ENCODE measurements at places on chromosomes 7 and 10. TPM values are rescaled to one million over a fixed set of nuclear protein-coding genes. Genes with fewer than 3 reads are reported as not detected.

GRCh38 chr7:48171202-48171601 lies at the start of gene ABCA13:
ABCA13 (plus strand) TSS chr7:48171458; CDS start chr7:48171484, 26 bp downstream.
- no peak for DNase-seq

- no peak for DNase-seq
Observed at GRCh38 chr10:84493361-84493760, 165.0 kb downstream of the CCSER2 start.

- peak; percentile 40 for DNase-seq
Observed at GRCh38 chr7:106947244-106947728, 82.2 kb downstream of the PIK3CG start.

The ASB15 gene
- 18.9 TPM for total RNA-seq

DNA sequence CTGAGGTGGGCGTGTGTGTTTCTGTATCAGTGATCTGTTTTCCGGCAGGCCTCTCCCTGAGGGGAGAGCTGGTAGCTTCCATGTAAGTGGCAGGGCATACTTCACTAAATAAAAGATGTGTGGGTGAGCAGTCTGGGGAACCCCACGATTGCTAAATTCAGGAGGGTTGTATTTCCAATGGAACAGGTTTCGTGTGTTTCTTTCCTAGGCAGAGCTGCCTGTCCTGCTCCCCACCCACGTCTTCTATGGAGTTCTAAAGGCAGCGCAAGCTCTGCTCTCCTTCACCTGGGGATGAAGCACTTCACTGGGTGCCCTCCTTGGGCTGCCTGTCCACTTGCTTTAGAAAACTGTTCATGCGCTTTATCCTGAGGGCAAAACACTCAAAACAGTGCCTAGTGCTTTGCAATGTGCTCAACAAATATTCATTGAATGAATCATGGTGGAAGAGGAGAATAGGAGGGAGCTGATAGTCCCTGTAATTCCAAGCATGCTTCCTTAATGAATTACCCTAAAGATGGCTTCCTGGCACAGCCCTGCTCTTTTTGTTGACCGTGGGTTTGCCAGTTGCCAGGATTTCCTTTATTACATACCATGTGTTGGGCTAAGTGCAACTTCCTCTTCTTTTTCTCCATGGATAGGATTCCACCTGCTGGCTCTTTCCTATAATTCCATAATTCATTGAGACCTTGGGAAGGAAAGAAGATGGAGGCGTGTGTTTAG lies 50.6 kb upstream of the SRPK2 start:
- DNase-seq = no peak

The SPDYE1 gene
- not detected for total RNA-seq

GRCh38 chr7:21142081-21142480 lies 285.8 kb upstream of the SP4 start:
- DNase-seq = no peak

GRCh38 chr10:94105226-94105625 lies 111.5 kb downstream of the PLCE1 start:
- no peak for DNase-seq

DNA sequence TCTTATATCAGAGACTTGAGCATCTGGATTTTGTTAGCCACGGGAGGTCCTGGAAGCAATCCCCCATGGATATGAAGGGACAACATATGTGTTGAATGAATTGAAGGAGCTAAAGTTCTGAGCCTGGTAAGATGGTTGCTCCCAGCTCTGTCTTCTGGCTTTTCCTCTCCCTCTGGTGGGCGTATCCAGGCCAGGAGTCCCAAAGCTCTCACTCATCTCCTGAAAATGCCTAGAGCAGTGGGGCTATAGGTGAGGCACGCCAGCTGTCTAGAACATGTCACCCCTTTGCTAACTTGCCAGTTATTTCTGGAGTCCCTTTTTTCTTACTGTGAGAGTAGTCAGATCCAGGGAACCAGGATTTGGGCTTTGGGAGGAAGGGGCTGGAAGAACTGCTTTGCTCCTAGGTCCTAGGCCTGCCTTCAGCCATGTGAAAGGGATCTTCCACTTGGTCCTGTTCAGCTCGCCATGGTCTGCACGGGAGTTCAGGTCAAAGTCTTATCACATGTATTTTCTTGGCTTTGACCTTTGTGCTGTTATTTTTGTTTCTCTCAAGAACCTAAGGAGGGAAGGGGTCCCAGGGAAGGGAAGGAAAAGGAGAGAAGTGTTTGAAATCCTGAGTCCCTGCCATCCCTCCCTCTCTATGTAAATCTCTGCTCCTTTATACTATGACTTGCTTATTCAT lies 73.6 kb downstream of the MINPP1 start:
- no peak for DNase-seq

GRCh38 chr7:16266877-16267276 lies 154.5 kb downstream of the CRPPA start:
- DNase-seq = no peak

DNA sequence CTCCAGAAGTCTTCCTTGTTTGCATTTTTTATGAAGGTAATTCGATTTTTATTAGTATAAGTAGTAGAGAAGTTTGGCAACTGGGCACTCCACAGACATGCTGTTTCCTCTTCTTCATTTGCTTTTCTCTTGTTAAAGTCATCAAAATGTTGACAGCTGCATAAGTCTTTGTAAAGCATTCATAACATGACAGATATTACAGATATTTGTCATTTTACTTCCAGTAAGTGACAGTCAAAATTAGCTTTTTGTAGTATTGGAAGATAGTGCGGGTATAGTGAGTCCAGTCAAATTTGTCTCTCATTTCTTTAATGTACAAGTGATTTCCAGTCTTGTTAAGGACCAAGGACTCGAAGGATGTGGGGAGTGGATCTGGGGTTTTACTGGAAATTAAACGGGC lies 247.1 kb downstream of the LRMDA start:
- no peak for DNase-seq

GRCh38 chr10:90857635-90858460 lies at the start of gene HTR7:
HTR7 (minus strand) TSS chr10:90858039; CDS start chr10:90857671, 368 bp downstream.
- DNase-seq = peak; percentile 46

The NPFFR1 gene
- 0.05 TPM for total RNA-seq

GRCh38 chr10:50417486-50417885 lies 166.2 kb upstream of the ASAH2 start:
- DNase-seq = no peak

DNA sequence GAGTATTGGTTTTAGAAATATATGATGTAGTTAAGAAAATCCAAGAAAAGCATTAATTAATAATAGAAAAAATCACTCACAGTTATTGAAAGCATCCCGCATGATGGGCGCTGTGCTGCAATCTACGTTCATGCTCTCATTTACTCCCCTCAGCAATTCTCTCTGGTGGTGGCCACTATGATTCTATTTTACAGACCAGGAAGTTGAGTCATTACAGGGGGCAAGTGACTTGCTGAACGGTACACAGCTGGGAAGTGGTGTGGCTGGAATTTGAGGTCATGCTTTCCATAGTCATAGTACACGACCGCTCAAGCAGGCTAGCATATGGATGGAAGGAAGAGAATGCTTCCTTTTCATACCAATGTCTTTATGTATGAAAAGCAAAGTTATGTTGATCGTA lies 117.4 kb downstream of the TES start:
- DNase-seq = no peak

DNA sequence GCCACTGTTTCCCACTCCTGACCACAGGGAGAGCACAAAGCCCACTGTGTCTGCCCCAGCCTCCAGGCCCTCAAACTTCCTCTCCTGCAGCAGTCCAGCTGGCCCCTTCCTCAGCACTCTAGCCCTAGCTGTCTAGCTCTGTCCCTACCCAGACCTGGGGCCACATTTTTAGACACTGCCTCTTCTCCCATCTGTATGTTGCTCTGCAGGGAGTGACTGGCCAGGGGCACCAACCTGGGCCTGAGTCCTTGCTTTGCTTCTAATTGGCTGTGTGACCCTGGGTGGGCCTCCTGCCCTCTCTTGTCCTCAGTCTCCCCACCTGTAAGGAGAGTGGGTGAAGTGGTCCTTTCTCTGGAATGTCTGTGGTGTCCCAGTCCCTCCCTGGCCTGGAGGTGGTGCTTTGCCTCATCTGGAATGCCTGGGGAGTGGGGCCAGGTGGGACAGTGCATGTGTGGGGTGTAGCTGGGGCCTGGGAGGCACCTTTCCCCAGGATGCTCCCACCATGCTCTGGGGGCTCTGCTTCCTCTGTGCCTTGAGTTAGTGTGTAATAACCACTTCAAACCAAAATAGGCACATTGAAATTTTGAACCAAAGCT lies 25.1 kb downstream of the AQP1 start:
- DNase-seq = no peak

DNA sequence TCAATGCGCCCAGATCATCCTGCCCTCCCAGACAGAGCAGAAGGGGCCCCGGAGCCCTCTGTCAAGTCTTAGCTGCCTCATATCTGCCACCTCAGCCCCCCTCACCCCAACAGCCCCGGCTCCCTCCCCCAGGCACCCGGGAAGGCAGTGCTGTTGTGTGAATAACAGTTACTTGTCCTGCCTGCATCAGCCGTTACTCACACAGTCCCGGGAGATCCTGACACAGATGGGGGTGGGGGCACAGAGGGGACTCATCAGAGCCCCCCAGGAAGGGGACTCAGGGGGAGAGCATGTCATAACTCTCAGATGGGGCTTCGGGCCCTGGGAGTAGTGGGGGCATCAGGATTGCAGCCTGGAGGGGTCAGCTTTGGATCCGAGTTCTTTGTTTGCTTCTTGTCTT lies 12.4 kb upstream of the SERPINE1 start:
- no peak for DNase-seq

GRCh38 chr7:1027242-1028043 lies 16.9 kb upstream of the GPR146 start:
- DNase-seq = no peak

DNA sequence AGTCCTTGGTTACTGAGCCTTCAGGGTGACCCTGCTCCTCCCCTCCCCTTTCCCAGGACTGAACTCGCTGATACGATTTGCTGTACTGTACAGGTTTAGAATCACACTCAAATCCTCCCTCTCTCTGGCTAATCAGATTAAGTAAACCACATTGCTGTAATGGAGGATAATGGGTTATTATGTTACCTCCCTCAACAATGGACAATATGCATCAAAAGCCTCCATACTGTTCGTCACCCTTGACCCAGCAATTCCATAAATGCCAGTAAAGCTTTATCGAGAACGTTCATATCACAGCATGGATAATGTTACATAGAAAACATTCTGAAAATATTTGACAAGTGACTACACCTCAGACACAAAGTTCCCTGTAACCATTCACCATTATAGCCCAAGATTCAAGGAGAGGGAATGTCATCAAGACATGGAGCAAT lies 61.7 kb downstream of the FAM107B start:
- DNase-seq = no peak

GRCh38 chr7:138900035-138900828 lies 81.0 kb downstream of the KIAA1549 start:
- DNase-seq = no peak

GRCh38 chr7:16668049-16668858 lies 22.3 kb downstream of the BZW2 start:
- DNase-seq = peak; percentile 71
